MM.1S (cell line): ENCODE measurements at places on chromosomes 11 and 22.
A peak's percentile ranks its signal among the peaks of the same experiment; 100 is the strongest.

DNA sequence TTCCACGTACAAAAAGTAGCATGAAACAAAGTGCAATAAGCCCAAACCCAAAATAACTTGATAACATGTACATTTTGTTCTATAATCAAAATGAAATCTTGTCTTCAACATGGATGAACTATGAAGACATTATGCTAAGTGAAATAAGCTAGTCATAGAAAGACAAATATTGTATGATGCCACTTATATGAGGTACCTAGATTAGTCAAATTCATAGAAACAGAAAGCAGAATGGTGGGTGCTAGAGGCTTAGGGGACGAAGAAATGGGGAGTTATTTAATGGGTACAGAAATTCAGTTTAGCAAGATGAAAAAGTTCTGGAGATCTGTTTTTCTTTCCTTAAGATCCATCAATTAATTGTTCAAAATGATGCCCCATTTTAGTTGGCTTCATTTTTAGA is 7.5 kb downstream of the PGM2L1 start:
- DNase-seq: no peak

- no peak for DNase-seq
Observed at GRCh38 chr11:10139656-10140055, 154.4 kb downstream of the SBF2 start.

DNA sequence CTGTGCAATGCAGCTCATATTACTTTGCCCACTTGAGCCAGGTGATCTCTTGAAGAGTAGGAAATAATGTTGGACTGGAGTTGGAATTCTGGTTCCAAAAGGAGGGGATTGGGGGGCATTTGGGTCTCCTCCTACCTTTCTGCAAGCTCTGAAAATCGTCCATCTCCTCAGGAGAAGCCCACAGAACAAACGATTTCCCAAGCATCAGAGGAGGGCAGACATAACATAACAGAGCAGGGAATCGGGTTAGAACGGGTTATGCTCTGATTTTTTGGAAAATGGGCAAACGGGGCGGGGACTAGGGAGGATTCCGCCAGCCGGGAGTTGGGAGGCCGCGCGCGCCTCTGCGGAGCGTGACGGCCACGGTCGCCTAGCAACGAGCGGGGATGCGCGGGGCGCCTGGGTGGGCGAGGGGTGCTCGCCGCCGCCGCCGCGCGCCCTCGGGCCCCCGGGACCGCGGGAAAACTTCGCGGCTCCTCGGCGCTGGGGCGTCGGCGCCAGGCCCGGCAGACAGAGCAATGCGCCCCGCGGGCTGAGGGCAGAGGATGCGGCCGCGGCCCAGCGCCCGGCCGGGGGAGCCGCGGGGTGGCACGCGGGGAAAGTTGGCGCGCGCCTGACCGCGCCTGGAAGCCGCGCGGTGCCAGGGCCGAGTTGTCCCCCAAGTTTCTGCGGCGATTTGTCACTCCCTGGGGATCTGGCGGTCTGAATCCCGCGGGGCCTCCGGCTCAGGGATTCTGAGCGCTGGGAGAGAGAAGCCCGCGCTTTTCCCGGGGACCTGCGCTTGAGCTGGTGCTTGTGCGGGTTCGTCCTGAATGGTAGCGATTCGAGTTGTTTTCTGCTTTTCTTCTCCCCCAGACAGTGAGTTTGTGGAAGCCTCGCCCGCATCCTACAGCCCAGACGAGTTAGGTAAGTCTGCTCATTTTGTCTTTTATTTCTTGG is 27.8 kb upstream of the AMOTL1 start:
- DNase-seq: peak; percentile 12

GRCh38 chr11:124987096-124987495 is 33.1 kb downstream of the CCDC15 start:
- no peak for DNase-seq

DNA sequence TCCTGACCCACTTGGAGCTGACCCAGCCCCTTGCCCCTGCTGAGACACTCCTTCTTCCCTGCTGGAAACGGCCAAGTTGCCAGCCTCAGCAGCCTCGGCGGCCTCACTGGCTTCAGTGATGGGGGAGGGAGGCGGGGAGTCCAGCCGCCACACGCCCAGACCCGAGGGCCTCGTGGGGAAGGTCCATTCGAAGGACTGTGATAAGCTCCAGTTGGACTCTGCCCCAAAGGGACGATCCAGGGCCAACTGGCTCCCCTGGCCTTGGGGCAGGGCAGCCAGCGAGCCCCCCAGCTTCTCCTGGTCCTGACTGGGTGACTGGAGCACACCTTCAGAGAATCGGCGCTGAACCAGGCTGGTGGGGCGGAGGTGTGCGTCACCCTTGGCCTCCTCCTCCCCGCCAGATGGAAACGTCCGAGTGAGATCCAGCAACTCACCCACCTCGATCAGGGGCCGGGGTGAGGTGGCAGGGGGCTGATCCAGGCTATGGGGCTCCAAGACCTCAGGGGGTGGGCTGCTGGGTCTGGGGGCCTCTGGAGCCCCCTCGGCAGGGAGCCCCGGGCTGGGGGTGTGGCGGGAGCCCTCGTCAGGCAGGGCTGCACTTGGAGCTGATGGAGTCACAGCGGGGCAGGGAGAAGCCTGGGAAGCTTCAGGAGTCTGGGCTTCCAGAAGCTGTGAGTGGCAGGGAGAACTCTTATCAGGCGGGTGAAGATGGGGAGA is 11.5 kb downstream of the TNKS1BP1 start:
- DNase-seq: no peak

- no peak for DNase-seq
Observed at GRCh38 chr11:26245046-26245445, 86.9 kb upstream of the ANO3 start.

DNA sequence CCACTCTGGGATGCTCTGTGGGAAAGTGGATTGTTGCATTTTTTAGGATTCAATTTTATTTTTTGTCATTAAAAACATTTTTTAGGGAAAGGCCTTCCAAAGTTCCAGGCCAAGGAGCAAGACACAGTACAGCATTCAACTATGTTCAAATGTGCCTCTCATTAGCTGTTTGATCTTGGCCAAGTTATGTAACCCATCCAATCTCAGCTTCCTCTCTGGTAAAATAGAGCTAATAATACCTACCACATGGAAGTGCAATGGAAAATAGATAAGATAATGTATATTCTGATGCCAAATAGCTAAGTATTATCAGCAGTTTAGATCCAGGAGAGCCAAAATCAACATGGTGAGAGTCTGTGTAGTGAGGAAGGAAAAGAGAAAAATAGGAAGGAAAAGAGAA is 220.3 kb upstream of the SESN3 start:
- no peak for DNase-seq

DNA sequence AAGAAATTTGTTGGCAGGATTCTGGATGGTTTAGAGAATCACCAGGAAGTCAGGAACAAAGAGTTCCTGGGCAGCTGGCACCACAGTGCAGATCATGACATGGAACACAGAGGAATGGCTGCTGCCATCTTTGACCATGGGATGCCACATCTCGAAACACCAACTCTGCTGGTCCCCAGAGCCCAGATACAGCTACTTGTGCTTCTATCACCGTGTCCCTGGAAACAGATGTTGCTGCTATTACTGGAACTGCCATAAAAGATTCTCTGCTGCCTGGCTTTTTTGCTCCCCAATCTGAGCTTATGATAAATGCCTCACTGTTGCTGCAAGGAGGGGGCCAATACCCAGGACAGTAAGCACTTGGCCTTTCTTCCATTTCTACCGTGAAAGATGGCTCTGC is 185.2 kb downstream of the CSNK2A3 start:
- no peak for DNase-seq

- DNase-seq: peak; percentile 72
Observed at GRCh38 chr11:121194731-121195596, 93.9 kb downstream of the TECTA start.

DNA sequence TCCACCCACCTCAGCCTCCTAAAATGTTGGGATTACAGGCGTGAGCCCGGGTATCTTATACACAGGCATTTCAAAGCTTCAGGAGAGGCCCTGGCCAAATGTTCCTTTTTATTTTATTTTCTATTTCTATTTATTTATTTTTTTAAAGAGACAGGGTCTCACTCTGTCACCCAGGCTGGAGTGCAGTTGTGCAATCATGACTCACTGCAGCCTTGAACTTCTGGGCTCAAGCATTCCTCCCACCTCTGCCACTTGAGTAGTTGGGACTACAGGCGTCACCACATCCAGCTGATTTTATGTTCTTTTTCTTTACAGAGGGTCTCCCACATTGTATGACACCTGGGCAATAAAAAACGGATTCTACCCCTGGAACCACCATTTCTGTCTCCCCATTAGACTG is 71.2 kb downstream of the FBXO7 start:
- DNase-seq: no peak

DNA sequence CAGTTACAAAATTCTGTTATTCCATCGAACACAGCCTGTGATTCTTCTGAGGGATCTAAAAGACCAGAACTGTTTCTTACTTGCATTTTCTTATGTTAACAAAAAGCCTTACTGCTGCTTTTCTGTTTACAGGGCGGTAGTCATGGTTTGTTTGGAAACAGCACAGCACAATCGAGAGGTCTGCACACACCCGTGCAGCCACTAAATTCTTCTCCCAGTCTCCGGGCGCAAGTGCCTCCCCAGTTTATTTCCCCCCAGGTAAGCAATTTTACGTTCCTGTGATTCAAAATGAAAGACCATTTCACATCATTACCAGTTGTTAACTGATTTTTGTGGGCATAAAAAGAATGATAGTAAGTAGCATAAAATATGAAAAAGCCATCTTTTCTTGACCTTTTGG is 60.8 kb upstream of the ADSL start:
- DNase-seq: no peak

GRCh38 chr11:71240061-71240690 is 12.2 kb downstream of the SHANK2 start:
- DNase-seq: no peak

GRCh38 chr22:31329029-31329428 is 17.1 kb downstream of the PATZ1 start:
- no peak for DNase-seq

GRCh38 chr11:33151399-33151798 is 9.9 kb downstream of the CSTF3 start:
- no peak for DNase-seq

DNA sequence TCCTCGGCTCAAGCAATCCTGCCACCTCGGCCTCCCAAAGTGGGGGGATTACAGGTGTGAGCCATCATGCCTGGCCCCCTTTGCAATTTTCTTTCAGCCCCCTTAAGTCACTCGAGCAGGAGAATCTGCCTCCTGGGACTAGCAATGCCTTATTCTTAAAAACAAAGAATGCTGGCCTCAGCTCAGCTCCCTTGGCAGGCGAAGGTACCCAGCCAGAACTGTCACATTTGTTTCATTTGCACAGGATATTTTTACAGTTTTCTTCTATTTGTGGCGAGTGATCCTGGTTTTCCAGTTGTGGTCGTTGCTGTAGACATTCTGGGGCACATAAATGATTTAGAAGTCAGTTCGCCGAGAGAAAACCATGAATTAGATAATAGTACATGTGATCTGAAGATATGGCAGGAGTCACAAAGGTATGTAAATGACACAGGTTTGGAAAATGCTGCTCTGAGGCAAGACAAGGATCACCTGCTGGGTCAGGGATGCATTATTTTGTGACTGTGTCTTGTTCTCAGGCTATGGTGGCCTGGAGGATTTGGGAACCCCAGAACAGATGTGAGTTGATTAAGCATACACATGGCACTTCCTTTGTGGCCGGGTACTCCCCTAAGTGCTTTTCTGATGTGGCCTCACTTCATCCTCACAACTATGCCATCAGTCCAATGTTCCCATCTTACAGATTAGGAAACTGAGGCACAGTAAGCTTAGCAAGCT is 51.2 kb upstream of the SLC22A12 start:
- no peak for DNase-seq

- no peak for DNase-seq
Observed at GRCh38 chr22:50723991-50724390, 14.0 kb upstream of the ACR start.

DNA sequence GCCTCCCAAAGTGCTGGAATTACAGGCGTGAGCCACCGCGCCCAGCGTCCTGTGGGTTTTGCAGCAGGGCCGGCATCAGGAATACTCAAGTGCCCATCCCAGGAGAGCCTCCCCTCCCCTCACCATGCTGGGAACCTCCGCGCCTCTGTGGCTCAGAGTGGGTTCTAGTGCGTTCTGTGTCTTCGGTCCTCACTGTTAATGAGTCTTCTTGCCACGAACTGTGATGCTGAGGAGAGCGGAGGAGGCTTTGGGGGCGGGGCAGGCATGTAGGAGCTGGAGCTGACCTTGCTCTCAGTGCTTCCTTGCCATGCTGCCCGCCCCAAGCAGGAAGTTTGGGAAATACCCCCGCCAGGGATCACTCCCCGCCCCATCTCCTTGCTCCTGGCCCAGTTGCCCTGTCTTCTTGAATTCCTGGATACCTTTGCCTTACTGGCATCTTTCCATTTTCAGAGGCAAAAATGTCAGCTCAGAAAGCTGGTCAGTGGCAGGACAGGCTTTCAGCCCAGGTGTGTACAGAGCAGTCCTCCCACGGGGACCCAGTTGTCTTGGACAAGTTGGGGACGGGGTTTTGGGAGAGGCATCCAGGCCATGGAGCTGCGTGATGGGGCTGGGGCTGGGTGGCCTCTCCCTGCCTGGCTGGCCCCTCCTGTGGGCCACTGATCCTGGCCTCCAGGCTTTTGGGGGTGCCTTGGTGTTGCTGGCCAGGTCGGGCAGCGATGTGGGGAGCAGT is 5.1 kb downstream of the GRAMD4 start:
- no peak for DNase-seq

GRCh38 chr11:124090996-124091395 is 24.3 kb upstream of the VWA5A start:
- DNase-seq: no peak

DNA sequence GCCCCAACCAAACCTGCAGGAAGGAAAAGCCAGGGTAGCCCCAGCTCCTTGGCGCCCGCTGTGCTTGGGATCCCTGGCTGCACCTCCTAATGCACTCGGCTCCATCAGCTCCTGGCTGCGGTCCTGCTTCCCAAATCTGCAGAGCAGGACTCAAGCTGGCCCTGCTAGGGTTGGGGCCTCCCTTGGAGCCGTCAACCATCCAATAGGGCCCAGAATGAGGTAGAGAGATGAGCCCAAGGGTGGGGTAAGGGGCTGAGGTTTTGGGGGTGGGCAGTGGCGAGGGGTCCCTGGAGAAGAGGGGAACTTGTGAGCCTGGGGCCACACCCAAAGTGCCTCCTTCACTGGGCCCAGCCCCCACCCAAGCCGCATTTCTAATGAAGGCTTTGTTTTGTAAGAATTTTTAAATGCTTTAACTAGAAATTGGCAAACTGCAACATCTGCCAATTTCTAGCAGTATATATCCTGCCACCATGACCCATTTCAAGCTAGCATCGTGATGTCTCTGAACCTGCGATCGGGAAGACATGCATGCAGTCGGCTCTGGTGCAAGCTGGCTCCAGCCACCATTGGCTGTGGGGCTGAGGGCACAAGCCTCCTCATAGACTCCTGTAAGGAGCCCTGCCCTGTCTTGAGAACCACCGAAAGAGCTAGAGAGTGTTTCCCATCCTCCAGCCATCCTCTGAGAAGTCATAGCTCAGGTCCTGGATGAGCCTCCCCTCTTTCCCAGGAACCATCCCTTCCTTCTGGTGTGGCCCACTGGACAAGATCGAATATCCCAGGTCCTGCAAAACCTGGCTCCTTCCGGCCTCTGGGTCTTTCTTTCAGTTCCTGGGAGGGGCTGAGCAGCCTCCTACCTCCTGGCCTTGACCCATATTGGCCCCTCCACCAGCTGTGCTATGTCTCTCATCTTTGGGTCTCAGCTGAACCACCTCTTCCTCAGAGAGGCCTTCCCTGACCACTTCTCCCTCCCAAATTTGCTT is 15.5 kb downstream of the C1QTNF6 start:
- DNase-seq: no peak
